ENCODE measurements at places on chromosomes 16 and 17. TPM values are rescaled to one million over a fixed set of nuclear protein-coding genes. Genes with fewer than 3 reads are reported as not detected.

GRCh38 chr17:38872027-38872511 lies 2.2 kb downstream of the LASP1 start:
- DNase-seq = no peak

- no peak for DNase-seq
These were observed 70.1 kb downstream of the NLK start for GRCh38 chr17:28112606-28113005.

- DNase-seq = no peak
These were observed 8.8 kb downstream of the TPSG1 start for GRCh38 chr16:1216296-1216619.

GRCh38 chr17:21285164-21286065 lies 904 bp downstream of the MAP2K3 start:
- DNase-seq = no peak

DNA sequence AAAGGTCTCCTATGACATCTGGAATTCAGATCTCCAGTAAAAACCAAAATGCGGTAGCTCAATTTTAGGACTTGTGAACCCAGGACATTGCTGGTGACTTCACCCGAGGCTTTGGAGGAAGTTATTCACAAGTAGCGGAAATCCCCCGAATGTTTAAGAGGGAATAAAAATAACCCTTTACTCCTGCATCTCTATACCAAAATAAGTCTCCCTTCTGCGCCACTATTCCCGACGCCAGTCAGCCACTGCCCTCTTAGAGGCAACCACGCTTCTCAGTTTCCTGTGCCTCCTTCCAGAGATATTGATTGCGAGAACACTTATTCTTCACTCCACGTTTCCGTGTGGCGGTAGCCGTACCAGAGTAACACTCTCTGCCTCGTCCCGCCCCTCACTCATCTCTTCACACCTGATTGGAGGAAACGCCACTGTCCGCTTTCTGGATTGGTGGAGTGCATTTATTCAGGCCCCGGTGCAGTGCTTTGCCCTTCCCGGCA lies 27.4 kb downstream of the EMP2 start:
- DNase-seq = no peak

CDH8 gene
- total RNA-seq = 0.23 TPM

GRCh38 chr17:66675273-66675990 lies 159.5 kb upstream of the CACNG5 start:
- DNase-seq = no peak

DNA sequence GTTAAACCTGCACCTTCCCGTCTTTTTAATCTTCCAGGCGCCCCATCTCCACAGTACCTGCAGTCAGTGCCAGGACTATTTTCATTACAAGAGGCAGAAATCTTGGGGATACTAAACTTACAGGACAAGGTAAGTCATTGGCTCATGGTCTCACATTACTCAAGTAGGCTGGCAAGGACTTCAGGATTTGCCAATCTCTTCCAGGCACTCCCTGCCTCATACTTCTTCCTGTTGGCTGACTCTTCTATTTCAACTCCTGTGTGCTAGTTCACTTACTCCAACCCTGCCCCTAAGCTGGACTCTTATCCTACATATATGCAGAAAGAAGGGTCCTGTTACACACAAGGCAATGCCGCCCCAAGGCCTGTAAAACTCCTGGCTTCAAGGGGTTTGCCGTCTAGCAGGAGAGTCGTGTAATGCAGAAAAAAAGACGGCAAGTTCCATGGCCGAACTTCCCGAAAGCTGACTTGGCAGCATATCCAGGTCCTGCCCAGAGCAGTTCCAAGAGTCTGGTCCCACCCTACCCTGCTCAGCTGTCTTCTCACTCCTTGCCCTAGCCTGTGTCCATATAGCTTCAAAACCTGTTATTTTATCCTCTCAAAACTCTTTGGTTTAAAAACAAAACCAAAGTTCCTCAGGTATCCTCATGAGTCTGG lies 14.8 kb downstream of the ERN1 start:
- no peak for DNase-seq

GPRC5B gene
- total RNA-seq = 5.0 TPM

GRCh38 chr17:43040655-43041054 lies 15.6 kb downstream of the RND2 start:
- peak; percentile 25 for DNase-seq

- no peak for DNase-seq
These were observed 21.8 kb downstream of the GSE1 start for GRCh38 chr16:85634747-85635544.

DNA sequence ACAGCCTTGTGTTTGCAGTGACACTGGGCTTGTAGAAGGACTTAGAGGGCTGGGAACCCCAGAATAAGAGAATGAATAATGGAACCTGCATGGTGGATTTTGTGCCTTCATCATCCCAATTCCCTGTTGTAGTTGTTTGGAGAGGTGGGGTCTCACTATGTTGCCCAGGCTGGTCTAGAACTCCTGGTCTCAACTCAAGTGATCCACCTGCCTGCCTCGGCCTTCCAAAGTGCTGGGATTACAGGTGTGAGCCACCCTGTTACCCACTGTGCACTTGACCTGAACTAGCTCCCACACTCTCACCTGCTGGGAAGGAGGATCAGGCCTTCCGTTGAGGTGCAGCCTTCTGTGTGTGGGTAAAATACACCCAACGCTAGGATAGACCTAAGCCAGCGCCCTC lies 55.4 kb downstream of the RAP1GAP2 start:
- no peak for DNase-seq

- no peak for DNase-seq
These were observed 2.3 kb upstream of the ABCA9 start for GRCh38 chr17:69062860-69063581.

GRCh38 chr17:71855010-71855409 lies 265.8 kb upstream of the SOX9 start:
- no peak for DNase-seq

MYH1 gene
- not detected for total RNA-seq

TNP2 gene
- not detected for total RNA-seq

- DNase-seq = no peak
These were observed 525.2 kb upstream of the GOT2 start for GRCh38 chr16:59259074-59259949.

DNA sequence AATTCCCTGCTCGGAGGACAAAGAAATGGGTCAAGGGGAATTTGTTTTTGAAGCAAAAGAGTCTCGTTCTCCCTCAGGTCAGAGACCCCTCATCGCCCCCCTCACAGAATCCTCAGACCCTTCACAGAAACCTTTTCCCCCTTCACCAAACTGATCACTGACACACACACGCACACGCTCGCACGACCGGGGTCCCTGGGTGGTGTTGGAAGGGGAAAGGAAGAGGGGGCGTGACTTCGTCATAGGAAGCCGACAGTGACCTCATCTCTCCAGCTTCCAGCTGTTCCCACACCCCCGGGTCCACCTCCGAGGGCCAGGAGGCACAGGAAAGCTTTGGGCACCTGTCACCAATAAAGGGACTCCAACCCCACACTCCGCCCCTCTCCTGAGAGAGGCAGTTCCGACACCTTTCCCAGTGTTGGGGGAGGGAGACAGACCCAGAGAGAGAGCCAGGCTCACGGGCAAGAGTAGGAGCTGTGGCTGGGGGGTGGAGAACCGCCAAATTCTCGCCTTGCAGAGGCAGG lies 1.2 kb downstream of the ASGR1 start:
- DNase-seq = no peak

All from lower leg skin (tissue), 4 donors.